ENCODE measurements at places on chromosomes 3 and 15.
A peak's percentile ranks its signal among the peaks of the same experiment; 100 is the strongest.

DNA sequence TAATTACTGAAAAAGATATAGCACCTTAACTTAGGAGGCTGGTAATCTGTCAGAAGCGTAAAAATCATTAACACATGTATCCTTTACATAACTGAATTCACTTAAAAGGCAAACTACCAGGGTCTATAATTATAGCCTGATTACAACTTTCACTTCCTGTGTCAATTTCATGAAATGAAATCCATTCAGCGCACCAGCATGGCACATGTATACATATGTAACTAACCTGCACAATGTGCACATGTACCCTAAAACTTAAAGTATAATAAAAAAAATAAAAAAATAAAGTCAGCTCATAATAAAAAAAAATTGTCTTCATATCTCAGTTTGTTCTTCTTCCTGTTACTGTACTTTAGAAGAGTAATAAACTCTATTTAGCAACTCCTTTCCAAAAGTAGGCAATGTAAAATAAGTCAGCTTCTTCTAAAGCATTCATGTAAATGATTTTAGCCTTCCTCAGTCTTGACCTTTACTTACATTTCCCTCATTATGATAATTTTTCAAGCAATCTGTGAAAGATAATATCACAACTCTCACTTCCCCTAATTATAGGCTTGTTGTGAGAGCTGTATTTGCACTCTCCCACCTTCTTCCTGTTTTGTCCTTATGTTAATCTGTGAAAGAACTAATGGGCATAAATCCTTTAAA is 50.1 kb downstream of the KBTBD8 start:
- no peak for DNase-seq

DNA sequence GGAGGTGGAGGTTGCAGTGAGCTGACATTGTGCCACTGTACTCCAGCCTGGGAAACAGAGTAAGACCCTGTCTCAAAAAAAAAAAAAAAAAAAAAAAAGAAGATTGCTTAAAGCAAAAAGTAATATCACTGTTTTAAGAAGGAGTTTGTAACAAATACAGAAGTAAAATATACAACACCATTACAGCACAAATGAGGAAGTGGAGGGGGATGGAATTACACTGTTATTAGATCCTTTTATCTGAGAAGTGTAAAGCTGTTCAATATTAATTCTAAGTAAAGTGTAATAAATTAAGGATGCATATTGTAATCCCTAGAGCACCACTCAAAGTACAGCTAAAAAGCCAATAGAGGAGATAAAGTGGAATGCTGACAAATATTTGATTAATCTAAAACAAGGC is 47.0 kb upstream of the SNRPA1 start:
- no peak for DNase-seq

- no peak for DNase-seq
Observed at GRCh38 chr3:164004205-164004604, 1074.1 kb downstream of the SI start.

DNA sequence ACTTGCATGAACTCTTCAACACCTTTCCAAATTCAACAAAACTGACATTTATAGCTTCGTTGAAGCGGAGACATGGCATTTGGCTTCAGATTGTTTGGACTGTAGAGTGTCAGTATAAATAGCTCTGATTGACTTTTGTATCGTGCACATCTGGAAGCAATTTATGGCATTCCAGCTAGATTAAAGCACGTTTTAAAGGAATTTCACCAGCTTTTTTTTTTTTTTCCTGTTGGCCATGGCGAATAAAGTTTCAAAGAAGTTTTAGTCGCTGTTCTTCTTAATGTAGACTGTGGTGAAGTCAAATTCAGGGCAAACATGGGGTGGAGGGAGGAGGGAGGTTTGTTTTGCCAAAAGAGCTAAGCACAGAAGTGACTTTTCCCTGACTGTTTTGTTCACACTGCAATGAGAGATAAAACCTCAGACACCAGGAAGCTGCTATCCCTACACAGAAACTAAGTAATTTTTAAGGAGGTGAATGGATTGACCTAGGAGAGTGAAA is 391.0 kb upstream of the RARB start:
- DNase-seq = no peak

DNA sequence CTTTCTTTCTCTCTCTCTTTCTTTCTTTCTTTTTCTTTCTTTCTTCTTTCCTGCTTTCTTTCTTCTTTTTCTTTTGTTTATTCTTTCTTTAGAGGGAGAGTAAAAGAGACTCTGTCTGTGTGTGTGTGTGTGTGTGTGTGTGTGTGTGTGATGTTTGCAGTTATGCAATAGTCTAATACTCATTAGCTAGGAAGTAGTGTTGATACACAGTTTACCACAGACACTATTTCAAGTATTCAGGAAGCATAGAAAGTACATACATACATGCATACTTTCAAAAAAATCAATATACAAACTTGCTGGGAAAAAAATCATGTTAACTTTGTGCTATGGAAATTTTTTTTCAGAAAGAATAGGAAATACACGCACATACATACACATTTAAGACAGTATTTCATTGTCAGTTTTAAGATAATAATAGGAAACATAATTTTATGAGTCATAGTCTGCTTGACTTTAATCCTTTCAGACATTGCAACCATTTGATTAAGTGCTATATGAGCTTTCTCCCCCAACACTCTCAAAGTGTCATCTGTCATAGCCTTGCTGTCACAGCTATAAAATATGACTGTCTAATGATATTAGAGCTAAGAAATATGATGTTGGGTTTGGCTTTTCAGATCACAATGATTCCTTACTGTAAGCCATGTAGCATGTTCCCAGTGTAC is 74.9 kb upstream of the EPHA3 start:
- DNase-seq = no peak

- peak; percentile 26 for DNase-seq
Observed at GRCh38 chr3:17894434-17895060, 152.1 kb upstream of the TBC1D5 start.

GRCh38 chr3:17874636-17875035 is 132.2 kb upstream of the TBC1D5 start:
- no peak for DNase-seq

- DNase-seq = no peak
Observed at GRCh38 chr15:41490355-41490754, 3.3 kb upstream of the ITPKA start.

DNA sequence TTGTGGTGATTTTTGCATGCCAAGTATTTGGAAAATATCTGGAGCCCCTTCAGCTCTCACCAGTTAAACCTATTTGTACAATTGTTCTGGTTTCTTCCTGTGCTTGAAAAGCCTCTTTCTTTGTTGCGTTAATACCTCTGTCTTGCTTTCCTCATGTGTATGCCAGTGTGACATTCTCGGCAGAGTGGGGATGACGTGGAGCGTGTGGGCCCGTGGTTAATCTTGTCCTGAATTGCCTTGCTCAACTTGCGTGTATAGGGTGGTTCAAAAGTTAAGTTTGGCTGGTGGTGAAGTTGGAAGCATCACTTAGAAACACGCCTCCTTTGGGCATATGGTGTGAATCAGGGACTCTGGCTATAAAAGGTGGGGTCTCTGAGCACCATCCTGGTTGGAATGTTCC is 67.1 kb downstream of the IGF1R start:
- no peak for DNase-seq

GRCh38 chr3:21405671-21406667 is 345.0 kb downstream of the ZNF385D start:
- no peak for DNase-seq

DNA sequence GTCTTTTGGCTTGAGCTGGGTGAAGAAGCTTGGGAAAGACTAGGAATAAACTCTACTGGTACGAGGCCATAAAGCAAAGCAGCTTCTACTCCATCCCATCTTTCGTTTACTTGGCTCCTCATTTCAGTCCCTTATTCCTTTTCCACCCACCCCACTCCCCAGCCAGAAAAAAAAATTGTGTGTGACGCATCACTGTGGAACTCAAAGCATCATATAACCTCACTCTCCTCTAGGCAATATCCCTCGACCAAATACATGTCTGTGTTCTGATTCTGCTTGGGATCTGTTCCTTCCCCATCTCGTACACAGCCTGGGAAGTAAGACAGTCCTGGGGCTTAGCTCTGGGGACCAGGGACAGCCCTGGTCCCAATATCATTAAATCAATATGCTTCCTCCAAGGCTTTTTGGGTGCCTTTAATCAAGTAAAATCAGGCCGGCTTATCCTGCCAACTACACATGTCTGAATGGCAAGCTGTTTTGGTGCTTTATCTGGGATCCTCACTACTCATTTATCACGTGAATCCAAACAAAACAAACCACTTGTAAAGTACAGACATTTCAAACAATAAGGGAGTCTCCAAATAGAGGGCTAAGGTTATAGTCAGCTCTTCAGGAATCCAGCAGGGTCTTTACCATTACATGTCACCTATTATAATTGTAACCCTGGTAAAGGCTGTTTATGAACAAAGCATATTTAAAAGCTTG is 74.9 kb upstream of the ZBED2 start:
- DNase-seq = no peak

- DNase-seq = no peak
Observed at GRCh38 chr15:85324202-85324601, 56.2 kb upstream of the AKAP13 start.

DNA sequence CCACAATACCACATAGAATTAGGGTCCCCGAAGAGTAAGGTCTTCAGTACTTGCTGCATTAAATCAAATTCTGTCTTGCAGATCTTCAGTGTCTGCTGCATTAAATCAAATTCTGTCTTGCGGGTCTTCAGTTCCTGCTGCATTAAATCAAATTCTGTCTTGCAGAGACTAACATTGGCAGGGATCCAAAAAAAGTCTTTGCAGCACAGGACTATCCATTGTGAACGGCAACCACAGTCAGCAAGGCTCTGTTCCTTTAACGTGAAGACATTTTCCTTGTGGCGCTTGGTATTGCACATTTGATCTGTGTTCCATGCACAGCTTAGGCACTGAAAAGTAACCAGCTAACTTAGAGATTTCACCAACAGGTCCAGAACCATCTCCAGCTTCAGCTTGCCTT is 46.8 kb upstream of the POMGNT2 start:
- DNase-seq = no peak

- no peak for DNase-seq
Observed at GRCh38 chr3:46811615-46812236, 51.5 kb downstream of the MYL3 start.

DNA sequence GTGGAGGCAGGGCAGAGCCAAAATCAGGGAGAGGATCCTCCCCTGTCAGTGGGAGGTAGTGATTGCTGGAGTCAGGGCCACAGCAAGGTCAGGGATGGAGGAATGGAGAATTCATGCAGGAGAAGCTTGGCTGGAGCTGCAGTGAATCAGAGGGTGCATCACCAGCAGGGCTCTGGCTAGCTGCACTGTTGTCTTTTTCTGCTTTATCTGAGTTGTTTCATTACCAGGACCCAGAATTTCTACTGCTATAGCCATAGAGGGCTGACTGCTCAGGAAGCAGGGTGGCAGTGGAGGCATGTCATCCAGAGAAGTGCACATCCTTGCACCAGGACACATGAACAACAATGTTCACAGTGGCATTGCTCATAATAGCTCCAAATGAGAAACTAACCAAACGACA is 113.5 kb upstream of the GALNT15 start:
- no peak for DNase-seq

- no peak for DNase-seq
Observed at GRCh38 chr3:54079314-54079713, 43.0 kb upstream of the CACNA2D3 start.

GRCh38 chr15:52256930-52257733 is 38.5 kb downstream of the MYO5C start:
- DNase-seq = no peak

- no peak for DNase-seq
Observed at GRCh38 chr3:171446801-171447578, 13.2 kb downstream of the TNIK start.

DNA sequence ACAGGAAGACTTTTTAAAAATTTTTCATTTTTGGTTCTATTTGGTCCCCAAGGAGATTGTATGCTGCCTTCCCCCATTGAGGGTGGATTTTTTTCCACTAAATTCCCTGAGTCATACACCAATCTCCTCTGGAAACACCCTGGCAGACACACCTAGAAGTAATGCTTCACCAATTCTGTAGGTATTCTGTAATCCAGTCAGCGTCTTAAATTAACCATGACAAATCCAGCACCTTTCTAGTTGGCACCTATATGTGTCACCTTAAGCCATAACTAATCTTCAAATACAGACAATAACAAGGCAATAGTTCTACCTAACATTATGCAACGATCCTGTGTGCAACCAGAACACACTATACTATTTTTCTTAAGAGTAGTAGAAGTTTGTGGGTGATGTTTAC is 459.1 kb upstream of the NDN start:
- no peak for DNase-seq

DNA sequence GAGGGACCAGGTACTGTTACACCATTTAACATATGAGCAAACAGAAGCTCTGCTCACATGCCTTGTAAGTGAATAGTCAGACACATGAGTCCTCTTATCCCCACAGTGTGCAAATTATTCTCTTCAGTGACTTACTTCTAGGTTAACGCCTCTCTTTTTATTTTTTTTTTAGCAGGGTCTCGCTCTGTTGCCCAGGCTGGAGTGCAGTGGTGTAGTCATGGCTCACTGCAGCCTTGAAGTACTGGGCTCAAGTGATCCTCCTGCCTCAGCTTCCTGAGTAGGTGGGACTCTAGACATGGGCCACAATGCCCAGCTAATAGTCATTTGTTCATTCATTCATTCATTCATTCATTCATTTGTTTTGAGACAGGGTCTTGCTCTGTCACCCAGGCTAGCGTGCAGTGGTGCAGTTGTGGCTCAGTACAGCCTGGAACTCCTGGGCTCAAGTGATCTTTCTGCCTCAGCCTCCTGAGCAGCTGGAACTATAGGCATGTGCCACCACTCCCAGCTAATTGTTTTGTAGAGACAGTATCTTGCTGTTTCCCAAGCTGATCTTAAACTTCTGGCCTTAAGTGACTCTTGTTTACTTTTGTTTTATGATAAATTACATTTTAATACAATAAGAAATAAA is 94.7 kb downstream of the LRRC28 start:
- no peak for DNase-seq

DNA sequence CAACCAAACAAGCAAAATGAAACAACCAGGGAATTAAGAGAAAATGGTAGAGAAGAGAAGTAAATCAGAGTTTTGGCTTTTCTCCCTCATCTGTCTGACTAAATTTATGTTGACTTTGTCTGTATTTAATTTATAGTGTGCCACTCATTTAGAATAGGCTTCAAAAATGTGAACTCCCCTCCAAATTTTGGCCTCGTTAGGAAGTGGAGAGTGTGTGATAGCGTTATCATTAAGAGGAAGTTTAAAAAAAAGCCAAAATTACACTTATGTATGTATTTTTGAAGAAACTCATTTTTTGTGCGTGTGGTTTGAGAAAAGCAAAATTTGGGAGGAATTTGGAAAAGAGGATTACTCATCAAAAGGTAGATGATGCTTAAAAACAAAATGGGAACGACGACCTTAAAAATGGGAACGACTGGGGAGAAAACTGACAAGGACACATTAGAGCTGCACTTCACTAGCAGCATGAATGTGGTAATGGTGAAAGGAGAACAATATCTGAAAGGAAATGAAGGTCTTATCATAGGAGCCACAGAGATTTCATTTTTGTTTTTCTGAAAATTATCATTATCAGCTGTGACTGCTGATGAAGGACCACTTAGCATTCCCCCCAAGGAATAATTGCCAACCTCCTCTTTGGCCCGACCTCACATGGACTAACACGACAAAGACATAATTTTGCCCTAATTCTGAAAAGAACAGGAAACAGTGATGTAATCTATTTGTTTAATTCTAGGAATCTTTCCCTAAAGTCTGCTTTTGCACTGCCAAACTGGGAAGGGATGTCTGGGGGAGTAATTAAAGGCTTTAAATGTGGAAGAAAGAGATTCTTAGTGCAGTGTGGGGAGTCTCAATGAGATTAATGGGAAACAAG is 163.2 kb upstream of the P2RY1 start:
- DNase-seq = no peak

- no peak for DNase-seq
Observed at GRCh38 chr15:36330598-36330997, 248.8 kb upstream of the CDIN1 start.

- DNase-seq = no peak
Observed at GRCh38 chr15:101003081-101003480, 83.9 kb downstream of the LRRK1 start.

All from activated CD8-positive, alpha-beta memory T cell treated with anti-CD3 and anti-CD28 coated beads for 4 hours (primary cell).